ENCODE measurements at places on chromosomes 7 and 10. TPM values are rescaled to one million over a fixed set of nuclear protein-coding genes. Genes with fewer than 3 reads are reported as not detected.

The EN2 gene
- total RNA-seq, result not detected

The ITPRID1 gene
- total RNA-seq, result not detected

The BAMBI gene
- 1.6 TPM for total RNA-seq

The FKBP9 gene
- 161 TPM for total RNA-seq

The FAM25C gene
- not detected for total RNA-seq

The FGF8 gene
- total RNA-seq, result not detected

The CALY gene
- not detected for total RNA-seq

The LDB3 gene
- total RNA-seq, result not detected

The LRRC4 gene
- total RNA-seq, result 0.76 TPM

The NPSR1 gene
- not detected for total RNA-seq

The IL2RA gene
- not detected for total RNA-seq

The GDF10 gene
- total RNA-seq, result not detected

The TRPV5 gene
- not detected for total RNA-seq

The GPR15LG gene
- not detected for total RNA-seq

The METTL27 gene
- 2.9 TPM for total RNA-seq

The CEP41 gene
- 6.5 TPM for total RNA-seq

The TMEM139 gene
- total RNA-seq, result not detected

The CCDC186 gene
- 26.1 TPM for total RNA-seq

The EPHB4 gene
- total RNA-seq, result 582 TPM

The CNTNAP2 gene
- 1.3 TPM for total RNA-seq

The IDI2 gene
- not detected for total RNA-seq

The CFAP58 gene
- total RNA-seq, result 0.65 TPM

The ZKSCAN5 gene
- total RNA-seq, result 12.1 TPM

The OSBPL3 gene
- total RNA-seq, result 12.6 TPM

The ADRB1 gene
- total RNA-seq, result 0.32 TPM

The CALML3 gene
- not detected for total RNA-seq

The CACNB2 gene
- not detected for total RNA-seq

The NEBL gene
- 4.7 TPM for total RNA-seq

The FBXL13 gene
- total RNA-seq, result 0.32 TPM

The AKR1C2 gene
- total RNA-seq, result 0.97 TPM

The RSPH10B2 gene
- 0.50 TPM for total RNA-seq

The IL6 gene
- 2.1 TPM for total RNA-seq

The KNDC1 gene
- under 0.01 TPM for total RNA-seq

The PAXIP1 gene
- 4.4 TPM for total RNA-seq

The SLC16A9 gene
- total RNA-seq, result 0.16 TPM

The TAC1 gene
- total RNA-seq, result not detected

The PRSS1 gene
- total RNA-seq, result not detected

Data from bladder microvascular endothelial cell (primary cell).